ENCODE measurements at places on chromosomes 11 and 22.
A peak's percentile ranks its signal among the peaks of the same experiment; 100 is the strongest.

DNA sequence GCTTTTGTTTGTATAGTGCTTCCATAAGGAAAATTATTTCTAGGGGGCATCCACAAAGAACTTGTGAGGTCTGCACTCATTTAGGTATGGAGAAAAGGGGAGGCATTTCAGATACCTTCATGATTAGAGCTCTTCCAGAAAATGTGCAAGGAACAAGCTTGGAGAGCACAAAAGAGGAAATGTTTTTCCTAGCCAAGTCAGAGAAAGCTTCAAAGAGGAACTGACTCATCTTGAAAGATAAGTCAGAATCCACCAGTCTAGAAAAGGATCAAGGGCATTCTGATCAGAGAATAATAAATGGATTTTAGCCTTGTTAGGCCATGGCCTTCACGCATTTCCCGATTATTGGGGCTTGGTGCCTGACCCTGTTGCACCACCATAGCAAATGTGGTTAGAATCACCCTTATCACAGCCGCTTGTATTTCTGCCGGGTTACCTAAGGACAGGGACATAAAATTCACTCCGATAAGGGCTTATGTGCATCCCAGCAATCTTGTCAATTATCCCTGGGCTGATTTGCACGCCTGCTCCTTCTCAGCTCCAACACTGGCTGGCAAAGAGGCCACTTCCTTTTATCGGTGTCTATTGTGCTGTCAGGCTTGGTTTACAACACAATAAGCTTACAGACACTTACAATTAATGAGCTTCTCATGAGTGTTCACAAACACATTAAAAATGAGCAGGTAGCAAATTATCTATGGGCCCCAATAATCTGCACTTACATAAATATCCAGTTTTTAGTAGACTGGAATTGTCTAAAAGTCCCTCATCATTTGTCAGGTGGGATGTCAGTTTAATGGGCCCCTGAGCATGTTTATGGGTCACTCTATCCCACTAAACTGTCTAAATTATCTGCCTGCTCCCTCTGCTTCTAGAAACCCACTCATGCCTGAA is 613.5 kb downstream of the SOX6 start:
- DNase-seq, result no peak

DNA sequence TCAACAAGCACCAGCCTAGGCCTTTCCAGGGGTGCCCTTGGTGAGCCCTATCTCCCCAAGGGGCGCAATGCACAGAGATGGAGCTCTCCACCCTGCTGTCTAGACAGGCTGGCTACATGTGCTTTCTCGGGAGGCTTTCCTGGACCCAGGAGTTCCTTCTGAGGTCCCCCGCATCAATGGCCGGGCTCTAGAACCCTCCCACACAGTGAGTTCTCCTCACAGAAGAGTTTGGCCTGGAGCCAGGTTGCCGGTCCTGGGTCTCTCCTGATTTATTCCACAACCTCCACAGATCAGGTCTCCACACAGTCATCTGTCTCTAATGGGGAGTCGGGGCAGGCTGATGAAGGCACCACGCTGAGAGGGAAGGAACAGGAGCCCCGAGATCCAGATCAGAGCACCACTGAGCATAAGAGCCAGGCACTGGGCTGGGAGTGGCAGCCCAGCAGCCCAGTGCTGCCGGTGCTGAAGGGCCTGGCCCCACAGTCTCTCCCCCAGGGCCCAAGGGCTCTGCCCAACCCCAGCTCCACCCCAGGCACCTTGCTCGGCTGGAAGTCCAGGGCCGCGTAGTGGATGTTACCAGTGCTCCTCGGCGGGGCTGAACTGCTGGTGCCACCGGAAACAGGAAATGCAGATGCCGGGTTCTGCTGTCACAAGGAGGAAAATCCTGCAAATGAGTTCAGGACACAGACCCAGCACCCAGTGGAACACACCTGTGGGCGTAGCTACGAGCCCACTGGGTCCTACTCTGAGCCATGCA is 44.7 kb downstream of the GAB4 start:
- no peak for DNase-seq

GRCh38 chr11:39569789-39570188 is 1889.7 kb downstream of the LRRC4C start:
- no peak for DNase-seq

DNA sequence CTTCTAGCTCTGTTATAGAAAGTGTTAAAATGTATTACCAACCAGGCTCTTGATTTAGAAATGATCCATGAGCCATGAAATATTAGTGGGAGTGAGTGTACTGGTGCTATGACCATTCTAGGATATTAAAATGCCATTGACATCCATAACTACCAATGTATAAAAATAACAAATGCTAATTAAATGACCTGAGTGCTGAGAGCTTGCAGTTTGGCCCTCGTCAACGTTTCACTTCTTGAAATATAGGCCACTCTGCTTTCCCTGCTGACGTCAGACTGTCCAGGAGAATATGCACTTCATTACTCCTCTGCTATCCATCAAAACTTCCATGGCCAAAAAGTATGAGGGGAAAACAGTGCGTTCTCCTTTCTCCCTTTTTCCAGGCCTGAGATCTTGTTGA is 563.1 kb downstream of the METTL15 start:
- no peak for DNase-seq

- no peak for DNase-seq
Measured at GRCh38 chr11:73379189-73379880, 3.1 kb downstream of the RELT start.

DNA sequence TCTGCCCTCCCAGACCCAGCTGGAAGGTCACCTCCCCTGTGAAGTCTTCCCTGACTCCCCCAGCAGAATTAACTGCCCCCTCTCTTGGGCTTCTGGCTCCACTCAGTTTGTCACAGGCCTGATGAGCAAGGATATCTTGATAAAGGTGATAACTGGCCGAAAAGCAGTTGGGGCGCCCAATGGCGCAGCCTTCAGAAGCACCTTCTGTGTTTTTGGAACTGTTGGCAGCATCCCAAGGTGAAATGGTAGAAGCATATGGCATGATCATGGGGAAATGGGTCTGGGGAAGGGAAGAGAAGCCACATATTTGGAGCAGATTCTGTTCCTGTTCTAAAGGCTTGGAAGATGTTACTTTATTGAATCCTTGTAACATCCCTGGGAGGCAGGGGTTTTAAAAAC is 2.8 kb upstream of the TAB1 start:
- no peak for DNase-seq

DNA sequence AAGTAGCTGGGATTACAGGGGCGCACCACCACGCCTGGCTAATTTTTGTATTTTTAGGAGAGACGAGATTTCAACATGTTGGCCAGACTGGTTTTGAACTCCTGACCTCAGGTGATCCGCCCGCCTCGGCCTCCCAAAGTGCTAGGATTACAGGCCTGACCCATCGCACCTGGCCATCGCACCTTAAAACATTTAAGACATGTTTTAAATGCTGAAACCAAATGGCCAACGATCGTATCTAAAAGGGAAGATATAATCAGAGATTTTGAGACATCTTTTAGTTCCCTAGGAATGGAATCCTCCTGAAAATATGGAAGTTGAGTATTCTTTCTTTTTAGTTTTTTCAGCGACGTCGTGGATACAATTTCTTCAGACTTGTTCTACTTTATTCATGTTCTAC is 21.8 kb upstream of the APOBEC3A start:
- no peak for DNase-seq

- no peak for DNase-seq
Measured at GRCh38 chr11:10414181-10414580, 40.9 kb upstream of the AMPD3 start.

DNA sequence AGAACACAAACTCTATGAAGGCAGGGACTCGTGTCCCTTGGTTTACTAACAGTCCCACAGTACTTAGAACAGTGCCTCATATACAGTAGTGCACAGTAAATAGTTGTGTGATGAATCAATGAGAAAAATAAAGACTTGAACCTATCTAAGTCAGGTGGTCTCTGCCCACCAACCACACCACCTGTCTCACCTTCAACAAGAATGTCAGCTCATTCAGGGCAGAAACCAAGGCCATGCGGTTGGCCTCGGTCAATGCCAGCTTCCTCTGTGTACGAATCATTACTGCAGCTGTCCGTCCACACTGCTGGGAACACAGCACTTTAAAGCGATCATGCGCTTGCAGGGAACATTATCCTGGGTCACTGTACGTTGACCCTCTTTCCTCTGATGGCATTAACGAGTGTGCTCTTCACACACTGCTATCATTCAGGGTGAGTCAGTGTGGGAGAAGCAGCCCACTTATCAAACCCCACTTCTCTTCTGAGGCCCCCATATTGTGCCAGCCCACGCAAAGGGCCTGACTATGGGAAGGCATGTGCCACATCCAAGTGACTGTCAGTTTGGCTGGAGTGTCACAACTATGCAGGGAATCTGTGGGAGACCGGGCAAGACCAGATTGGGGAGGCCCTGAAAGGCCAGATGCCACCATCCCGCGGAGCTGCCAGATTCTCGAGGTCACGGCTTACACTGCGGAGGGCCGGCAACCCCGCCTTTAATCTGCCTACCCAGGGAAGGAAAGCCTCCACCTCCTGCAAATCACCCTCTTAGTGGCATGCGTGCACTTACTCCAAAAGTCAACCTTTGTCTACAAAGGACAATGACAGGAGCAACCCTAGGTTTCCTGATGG is 36.1 kb downstream of the LARGE1 start:
- DNase-seq, result no peak

- no peak for DNase-seq
Measured at GRCh38 chr22:41092847-41093411, 537 bp downstream of the EP300 start.

- no peak for DNase-seq
Measured at GRCh38 chr22:27959335-27960090, 40.5 kb upstream of the PITPNB start.

DNA sequence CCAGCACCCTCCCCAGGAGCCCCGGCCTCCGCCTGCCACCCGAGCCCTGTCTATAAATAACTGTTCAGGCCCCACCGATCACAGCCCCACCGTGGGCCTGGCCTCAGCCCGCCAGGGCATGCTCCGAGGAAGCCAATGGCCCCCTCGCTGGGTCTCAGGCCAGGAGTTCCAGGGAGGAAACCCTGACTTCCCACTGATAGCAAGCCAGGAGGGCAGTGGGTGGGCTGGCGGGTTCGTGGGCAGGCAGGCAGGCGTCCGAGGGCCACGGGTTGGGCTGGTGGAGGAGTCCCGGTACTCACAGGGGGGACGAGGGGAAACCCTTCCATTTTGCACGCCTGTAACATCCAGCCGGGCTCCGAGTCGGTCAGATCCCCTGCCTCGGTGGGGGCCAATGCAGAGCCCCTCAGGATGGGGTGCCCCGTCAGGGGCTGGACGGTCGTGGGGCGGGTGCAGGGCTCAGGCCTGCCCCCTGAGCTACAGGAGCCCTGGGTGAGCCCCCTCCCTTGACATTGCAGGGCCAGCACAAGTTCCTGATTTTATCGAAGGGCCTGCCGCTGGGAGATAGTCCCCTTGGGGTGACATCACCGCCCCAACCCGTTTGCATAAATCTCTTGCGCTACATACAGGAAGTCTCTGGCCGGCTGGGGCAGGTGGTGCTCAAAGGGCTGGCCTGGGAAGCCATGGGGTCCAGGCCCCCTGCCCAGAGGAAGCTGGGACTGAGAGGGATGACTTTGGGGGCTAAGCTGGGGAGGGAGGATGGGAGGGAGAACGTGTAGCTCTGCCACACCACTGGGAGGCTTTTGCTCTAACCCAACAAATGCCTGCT is at the start of gene SPI1:
Gene SPI1 (minus strand): TSS at position 538 of the 826 bp plus-strand sequence. CDS start 194 bp downstream, at position 344.
- DNase-seq, result peak; percentile 70

GRCh38 chr11:72041364-72042063 is 38.8 kb downstream of the NUMA1 start:
- peak; percentile 91 for DNase-seq

DNA sequence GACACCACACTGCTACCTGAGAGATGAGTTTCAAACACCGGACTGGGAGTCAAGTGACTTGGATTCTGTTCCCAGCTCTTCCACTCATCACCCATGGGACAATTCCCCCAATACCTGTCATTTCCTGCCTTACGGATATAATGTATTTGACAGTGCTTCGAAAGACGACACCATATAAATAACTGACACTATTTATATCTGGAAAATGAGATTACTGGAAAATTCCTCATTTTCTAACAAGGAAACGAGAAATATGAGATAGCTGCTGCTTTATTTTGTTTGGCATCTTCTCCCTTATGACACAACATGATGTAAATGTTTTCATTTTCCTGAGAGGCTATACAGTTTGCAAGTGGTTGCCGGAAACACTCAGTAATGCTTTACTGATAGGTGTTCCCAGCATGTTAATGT is 8.6 kb downstream of the HSCB start:
- DNase-seq, result no peak

GRCh38 chr11:48161951-48162884 is 54.4 kb upstream of the OR4B1 start:
- DNase-seq, result no peak

DNA sequence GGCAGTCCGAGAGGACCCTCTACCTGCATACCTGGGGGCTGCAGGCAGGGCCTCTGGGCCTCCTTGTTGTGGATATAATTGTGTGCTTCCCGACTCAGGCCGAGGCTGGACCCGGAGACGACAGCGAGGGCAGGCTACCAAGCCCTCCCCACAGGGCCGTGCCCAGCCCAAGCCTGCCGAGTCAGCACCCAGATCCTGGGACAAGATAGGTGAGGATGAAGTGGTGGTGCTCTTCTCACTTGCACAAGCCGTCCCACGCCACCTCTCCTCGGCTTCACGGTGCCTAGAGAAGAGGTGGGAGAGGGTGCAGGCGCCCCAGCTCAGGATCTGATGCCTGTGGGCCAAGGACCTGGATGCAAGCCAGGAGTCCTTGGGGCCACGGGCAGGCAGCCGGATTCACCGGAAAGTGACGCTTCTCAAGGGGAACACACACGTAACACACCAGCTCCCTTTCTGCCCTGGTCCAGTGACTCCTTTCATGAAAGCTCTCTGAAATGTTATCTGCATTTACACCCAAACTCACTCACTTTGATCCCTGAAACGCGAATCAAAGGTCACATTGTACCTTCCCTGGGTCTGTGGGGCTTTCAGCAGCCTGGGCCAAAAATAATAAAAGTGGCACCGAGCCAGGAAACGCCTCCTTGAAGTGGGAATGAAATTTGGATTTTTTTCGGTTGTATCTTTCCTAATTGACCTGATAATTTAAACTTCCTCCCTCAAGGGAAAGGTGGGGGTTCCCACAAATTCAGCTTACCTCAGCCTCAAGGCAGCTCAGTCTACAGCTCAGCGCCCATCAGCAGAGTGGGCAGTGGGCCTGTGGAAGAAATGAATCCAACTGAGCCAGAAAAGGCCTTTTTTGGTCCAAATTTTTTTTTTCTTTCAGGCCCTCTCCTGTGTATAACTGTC is 1.1 kb upstream of the GNB1L start:
- peak; percentile 60 for DNase-seq
